ENCODE measurements at places on chromosomes 7 and 10.

DNA sequence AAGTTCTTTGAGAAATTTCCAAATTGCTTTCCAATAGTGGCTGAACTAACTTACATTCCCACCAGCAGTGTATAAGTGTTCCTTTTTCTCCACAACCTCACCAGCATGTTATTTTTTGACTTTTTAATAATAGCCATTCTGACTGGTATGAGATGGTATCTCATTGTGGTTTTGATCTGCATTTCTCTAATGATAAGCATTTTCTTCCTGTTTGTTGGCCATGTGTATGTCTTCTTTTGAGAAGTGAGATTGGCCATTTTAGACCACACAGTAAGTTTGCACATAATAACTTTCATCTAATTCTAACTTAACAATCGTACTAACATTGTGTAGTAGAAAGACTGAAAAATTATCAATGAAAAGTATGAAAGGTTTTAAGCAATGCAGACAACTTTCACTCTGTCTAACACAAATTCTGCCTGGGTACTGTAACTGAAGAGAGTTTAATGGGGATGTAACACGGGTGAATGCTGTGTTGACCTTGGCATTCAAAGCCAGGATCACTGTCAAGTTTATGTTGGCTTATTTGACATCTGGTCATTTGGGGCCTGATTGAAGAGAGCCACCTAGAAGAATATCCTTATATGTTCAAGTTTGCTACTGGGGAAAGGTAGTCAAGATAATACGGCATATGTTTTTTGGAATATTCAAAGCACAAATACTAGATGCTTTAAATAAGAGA lies 50.4 kb downstream of the FAM171A1 start:
- no peak overlapping the region for H3K27ac ChIP-seq
- H3K4me3 ChIP-seq, result no peak overlapping the region
- peaks cover 4% of the 10 kb centered on the region for H3K4me1 ChIP-seq
- H3K27me3 ChIP-seq, result no peaks in the 10 kb centered on the region
- no peaks in the 10 kb centered on the region for H3K36me3 ChIP-seq

DNA sequence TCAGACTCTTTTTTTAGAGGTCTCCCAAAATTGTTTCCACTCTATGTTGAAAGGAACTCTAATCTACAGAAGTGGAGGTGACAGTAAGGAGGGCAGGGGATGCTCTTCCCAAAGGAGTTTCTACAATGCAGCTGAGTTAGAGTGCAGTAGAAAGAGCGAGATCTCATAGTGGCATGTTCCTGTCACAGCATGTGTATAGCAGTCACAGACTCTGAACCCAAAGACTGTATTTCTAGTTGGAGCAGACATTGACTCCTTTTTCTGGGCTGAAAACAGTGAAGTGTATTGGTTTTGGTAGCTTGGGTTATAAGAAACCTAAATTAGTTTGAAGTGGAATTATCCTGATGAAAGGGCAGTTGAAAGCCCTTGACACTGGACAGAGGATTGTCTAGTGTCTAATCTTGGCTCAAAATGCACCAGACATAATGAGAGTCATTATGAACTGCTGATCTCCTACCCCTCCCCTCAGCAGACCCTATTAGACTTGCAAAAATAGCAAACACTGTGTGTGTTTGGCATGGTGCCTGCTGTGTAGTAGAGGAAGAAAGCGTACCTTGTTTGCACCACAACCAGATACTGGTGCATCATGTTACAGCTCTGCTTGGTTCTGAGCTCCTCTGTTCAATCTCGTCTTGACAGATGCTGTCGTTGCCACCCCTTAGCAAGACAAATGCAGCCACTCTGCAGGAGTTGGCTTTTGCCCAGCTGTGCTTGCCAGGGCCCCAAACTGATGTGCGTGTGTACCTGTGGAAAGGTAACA lies 336.0 kb downstream of the AUTS2 start:
- no peaks in the 10 kb centered on the region for H3K36me3 ChIP-seq
- H3K4me1 ChIP-seq, result peaks cover 26% of the 10 kb centered on the region
- H3K27me3 ChIP-seq, result no peaks in the 10 kb centered on the region
- no peak overlapping the region for H3K4me3 ChIP-seq
- no peak for ATAC-seq

DNA sequence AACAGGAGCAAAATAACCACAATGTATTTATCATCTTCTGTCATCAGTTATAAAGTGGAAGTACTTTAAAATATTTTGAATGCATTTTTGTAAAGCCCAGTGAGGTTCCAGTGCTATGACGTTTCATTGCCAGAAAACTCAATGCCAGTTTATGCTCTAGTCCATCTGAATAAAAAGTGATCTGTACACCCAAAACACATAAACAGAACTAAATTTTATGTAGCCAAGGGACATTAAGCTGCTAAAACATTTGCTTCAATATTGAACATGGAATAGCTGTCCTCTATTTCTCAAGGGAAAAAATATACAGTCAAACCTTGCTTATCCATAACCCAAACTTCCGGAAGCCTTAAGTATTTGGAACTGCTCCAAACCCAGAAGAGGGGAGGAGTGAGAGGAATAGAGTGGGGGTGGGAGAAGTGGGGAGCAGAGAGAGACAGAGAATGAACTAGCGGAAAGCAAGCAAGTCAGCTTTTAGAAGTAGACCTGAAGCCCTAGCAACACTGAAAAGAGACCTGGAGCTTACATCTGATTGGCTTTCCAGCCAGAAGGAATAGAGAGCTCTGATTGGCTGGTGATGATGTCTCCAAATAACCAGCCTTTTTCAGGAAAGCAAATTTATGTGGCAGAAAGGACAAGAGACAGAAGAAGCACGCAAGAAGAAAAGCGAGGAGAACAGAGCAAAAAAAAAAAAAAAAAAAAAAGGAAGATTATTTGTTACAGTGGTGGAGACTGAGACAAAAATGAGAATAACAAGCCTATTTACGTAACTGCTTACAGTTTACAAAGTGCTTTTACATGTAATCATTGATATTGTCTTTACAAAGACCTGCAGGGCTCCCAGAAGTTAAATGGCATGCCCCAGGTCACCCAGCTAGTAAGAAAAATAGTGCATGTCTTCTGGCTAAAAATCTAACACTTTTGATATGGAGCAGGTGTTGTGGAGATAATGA lies 196.0 kb downstream of the RNLS start:
- H3K4me3 ChIP-seq, result peak overlapping the region; percentile 21
- H3K4me1 ChIP-seq, result peaks cover 45% of the 10 kb centered on the region
- peak overlapping the region; percentile 50 for H3K27ac ChIP-seq
- peak; percentile 88 for ATAC-seq
- H3K36me3 ChIP-seq, result no peaks in the 10 kb centered on the region
- H3K27me3 ChIP-seq, result no peaks in the 10 kb centered on the region

DNA sequence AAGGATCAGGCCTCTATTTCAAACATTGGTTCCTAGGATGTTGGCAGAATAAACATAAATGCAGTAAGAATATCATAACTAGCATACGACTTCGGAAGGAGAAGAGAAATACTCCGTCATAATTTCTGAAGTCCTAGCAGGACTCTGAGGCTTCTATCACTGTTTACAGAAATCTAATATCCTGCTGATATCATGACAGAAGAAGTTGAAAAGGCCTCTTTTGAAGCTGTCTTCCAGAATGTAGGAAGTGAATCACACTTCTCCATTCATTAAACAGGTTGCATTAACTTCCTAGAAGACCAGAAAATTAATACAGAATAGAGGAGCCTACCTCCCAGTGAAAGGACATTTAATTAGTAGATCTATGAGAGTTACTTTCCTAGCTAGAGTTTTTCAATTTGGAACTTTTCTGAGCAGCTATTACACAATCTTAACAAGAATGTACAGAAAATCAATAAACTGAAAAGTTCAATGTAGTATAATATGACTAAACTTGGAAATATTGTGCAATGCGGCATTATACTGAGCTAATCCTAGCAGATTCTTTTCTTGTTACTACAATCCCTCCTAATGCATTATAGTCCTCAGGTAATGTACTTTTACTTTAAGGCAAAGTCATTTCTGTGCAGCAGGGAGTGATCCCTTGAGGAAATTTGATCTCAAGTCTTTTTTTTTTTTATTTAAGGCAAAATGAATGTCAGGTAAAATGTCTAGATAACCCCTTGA lies 622.6 kb upstream of the CELF2 start:
- no peak overlapping the region for H3K27ac ChIP-seq
- no peaks in the 10 kb centered on the region for H3K36me3 ChIP-seq
- no peak for ATAC-seq
- no peak overlapping the region for H3K4me3 ChIP-seq
- no peaks in the 10 kb centered on the region for H3K27me3 ChIP-seq

DNA sequence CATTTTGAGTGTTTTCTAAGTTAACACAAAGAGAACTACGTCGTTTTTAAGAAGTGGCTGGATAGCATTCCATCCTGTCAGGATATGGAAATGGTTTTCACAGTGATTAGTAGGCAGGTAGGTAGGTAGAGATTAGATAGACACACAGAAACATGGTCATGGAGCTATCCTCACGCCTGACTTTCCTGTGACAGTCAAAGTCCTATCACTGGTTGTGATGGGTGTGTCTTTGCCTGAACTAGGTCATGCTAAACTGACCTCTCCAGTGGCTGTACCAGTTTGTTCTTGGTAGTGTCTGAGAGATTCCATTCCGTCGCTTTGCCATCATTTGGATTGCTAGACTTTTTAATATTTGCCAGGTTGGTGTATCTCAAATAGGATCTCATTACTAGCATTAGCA lies 28.2 kb downstream of the FKBP6 start:
- H3K4me3 ChIP-seq, result no peak overlapping the region
- H3K36me3 ChIP-seq, result no peaks in the 10 kb centered on the region
- peaks cover 22% of the 10 kb centered on the region for H3K27me3 ChIP-seq
- H3K4me1 ChIP-seq, result no peaks in the 10 kb centered on the region
- ATAC-seq, result no peak

DNA sequence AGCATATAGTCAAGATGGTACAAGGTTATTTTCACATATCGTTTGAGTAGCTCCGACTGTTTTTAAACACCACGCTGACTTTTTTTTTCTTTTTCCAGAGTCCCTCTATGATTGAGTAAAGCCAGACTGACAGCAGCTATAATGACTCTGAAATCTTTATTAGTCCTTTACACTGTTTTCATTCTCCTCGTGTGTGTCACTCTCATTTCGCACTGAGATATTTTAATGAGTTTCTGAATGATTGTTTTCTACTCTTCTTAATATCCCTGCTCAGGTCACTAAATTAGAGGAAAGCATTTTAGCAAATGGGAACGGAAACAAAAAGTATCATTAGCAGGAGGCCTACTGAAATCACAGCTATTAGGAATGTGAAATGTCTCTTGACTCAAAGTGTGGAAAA lies 162.3 kb upstream of the MTPN start:
- H3K27me3 ChIP-seq, result no peaks in the 10 kb centered on the region
- no peak overlapping the region for H3K4me3 ChIP-seq
- H3K36me3 ChIP-seq, result no peaks in the 10 kb centered on the region
- H3K4me1 ChIP-seq, result no peaks in the 10 kb centered on the region

DNA sequence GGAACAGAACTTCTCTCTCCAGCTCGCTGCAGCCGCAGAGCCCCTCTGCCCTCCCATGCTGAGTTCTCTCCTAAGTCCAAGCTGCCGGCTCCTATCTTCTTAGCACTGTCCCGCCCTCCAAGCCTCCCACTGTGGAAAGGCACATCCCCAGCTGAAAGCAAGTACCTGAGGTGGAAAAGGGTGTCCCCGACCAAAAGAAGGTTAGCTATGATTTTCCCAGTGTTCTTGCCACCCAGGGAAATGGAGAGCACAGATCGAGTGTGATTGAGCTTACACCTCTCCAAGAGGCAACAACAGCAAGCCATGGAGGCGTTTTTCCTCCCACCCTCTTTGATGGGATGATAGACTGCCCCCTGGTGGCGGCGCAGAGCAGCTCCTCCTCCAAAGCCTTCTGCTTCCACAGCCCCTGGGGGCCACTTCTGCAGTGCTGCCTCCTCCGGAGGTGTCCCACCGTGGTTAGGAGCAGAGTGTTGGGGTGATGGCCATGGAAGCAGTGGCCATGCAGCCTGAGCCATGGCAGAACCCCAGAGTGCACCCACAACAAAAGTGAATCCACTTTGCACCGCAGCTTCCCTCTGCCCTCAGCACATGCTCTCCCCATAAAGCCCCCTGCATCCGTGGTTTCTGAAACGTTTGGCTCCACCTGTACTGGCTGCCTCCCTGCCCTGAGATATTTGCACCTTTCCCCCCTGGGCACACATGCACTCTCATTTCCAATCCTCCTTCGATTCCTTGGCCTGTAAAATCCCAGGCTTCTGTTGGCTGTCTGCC lies 143.1 kb upstream of the STK17A start:
- no peak overlapping the region for H3K27ac ChIP-seq
- no peak for ATAC-seq
- no peaks in the 10 kb centered on the region for H3K4me1 ChIP-seq
- no peak overlapping the region for H3K4me3 ChIP-seq
- H3K27me3 ChIP-seq, result peaks cover 7% of the 10 kb centered on the region
- no peaks in the 10 kb centered on the region for H3K36me3 ChIP-seq

DNA sequence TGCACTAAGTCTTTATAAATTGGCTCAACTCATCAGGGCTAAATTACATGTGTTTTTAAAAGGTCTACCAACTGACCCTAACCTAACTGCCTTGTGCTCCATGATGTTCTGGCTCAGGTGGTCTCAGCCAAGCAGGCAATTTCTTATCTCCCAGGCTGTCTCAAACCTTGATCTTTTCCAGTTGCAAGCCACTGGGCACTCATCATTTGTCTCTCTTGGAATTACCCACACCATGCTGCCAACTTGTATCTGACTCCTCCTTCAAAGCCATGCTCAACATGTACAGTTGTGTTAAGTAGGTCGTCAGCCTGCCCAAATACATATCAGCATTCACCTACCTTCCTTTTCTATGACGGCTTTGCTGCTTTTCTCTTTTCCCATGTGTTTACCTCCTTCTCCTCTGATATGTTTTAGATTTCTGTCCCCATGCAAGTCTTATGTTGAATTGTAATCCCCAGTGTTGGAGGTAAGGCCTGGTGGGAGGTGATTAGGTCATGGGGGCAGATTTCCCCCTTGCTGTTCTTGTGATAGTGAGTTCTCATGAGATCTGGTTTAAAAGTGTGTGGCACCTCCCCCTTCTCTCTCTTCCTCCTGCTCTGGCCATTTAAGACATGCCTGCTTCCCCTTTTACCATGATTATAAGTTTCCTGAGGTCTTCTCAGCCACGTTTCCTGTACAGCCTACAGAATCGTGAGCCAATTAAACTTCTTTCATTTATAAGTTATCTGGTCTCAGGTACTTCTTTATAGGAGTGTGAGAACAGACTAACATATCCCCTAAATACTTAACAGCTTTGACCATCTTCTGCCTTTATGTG lies 130.0 kb downstream of the ELAPOR2 start:
- no peak for ATAC-seq
- no peak overlapping the region for H3K27ac ChIP-seq

DNA sequence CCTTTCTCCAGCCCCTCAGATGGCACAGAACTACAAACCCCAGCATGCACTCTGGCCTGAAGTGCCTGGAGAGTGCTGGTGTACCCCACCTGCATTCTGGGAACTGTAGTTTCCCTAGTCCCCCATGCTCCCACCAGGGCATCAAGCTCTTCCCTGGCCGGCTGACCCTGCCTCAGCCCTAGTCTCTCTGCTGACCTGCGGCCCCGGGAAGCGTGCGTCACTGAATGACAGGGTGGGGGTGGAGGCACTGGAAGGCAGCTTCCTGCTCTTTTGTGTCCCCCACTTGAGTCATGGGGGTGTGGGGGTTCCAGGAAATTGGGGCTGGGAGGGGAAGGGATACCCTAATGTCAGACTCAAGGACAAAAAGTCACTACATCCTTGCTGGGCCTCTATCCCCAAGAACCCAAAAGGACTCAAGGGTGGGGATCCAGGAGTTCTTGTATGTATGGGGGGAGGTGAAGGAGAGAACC lies 2.1 kb downstream of the NOS3 start:
- peaks cover 16% of the 10 kb centered on the region for H3K27me3 ChIP-seq
- ATAC-seq, result peak; percentile 57
- peak overlapping the region; percentile 53 for H3K27ac ChIP-seq
- H3K4me3 ChIP-seq, result no peak overlapping the region
- no peaks in the 10 kb centered on the region for H3K36me3 ChIP-seq
- peaks cover 7% of the 10 kb centered on the region for H3K4me1 ChIP-seq

- no peak overlapping the region for H3K4me3 ChIP-seq
- peaks cover 4% of the 10 kb centered on the region for H3K4me1 ChIP-seq
- H3K36me3 ChIP-seq, result no peaks in the 10 kb centered on the region
- peak; percentile 51 for ATAC-seq
These were observed 22.9 kb downstream of the ASB13 start for GRCh38 chr10:5643346-5644067.
